Right lung (tissue), 10 donors: ENCODE measurements at places on chromosomes 7 and 10. TPM values are rescaled to one million over a fixed set of nuclear protein-coding genes. Genes with fewer than 3 reads are reported as not detected.

The UCN3 gene
- 1.1 TPM for polyA plus RNA-seq

The GPR26 gene
- polyA plus RNA-seq: not detected

The MUC3A gene
- polyA plus RNA-seq: 0.39 TPM

The NKX6-2 gene
- 7.9 TPM for polyA plus RNA-seq

The LRIT1 gene
- not detected for polyA plus RNA-seq

The EFCAB10 gene
- 5.4 TPM for polyA plus RNA-seq

The UPF2 gene
- polyA plus RNA-seq: 41.6 TPM

The GNAT3 gene
- polyA plus RNA-seq: not detected

The CYP3A5 gene
- polyA plus RNA-seq: 25.8 TPM

The COL13A1 gene
- 49.1 TPM for polyA plus RNA-seq

The ING3 gene
- 49.4 TPM for polyA plus RNA-seq

DNA sequence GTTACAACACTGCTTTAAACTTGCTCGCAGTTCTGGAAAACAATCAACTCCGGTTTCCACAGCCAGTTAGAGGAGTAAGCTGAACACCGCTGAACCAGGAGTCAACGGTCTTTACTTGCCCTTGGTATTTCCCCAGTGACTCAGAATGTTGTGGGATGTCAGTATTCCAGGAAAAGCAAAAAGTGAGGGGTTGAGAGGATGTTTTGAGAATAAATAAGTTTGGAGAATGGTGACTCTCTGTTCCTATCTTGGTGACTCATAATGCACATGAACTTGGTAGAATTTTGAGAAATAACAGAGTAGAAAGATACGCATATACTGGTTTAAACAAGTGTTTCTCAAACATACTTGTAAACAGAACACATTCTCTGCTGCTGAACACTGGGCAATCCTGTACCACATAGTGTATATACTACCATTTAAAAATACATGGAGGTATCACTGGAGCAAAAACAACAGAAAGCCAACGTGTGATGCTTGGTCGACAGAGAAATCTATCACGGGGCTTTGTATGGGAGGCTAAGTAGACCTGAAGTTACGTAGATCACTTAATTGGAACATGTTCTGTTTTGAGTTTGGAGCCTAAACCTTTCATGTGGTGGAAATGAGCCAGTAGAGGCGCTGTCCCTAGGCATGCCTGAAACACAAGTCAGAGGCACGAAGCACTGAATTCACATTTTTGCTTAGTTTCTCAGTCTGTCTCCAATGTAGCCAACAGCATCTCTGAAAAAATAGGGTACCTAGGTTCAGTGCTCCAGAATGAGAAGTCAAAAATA lies 534.3 kb downstream of the PARD3 start:
- no peak for DNase-seq

- DNase-seq: no peak
Measured at GRCh38 chr7:46208635-46209525, 287.8 kb upstream of the IGFBP3 start.

- DNase-seq: no peak
Measured at GRCh38 chr10:129039406-129040370, 427.4 kb upstream of the MGMT start.

DNA sequence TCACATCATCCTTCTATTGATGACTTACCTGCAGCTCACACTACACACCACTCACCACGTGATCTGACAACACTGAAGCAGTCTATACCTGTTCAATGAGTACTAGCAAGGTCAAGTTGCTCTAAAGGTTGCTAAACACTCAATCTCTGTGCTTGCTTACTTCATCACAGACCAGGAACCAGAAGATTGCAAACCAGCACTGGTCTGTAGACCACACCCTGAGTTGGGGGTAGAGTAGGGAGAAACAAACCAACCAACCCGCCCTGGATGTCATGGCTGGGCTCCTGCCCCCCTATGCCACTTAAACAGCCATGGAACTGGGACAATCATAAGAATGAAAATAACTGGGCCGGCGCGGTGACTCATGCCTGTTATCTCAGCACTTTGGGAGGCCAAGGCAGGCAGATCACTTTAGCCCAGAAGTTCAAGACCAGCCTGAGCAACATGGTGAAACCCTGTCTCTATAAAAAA lies 19.6 kb downstream of the DLG5 start:
- no peak for DNase-seq

DNA sequence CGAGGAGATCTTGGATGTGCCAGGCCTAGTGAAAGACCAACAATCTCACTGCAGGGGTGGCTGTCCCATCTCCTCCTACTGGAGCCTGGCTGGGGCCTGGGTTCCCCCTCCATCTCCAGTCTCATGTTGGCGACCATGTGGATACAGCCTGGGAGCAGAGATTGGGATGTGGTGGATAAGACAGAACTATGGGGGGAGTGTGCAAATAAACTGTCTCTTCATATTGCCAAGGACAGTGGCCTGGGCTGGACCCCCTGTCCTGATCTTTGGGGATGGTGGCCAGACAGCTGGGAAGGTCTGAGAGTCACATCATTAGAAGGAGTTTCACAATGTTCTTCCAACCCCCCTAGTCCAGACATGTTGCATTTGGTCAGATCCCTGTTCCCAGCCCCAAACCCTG lies 5.8 kb upstream of the MINDY4 start:
- DNase-seq: peak; percentile 89

GRCh38 chr7:11128498-11128897 lies 154.8 kb downstream of the PHF14 start:
- no peak for DNase-seq

DNA sequence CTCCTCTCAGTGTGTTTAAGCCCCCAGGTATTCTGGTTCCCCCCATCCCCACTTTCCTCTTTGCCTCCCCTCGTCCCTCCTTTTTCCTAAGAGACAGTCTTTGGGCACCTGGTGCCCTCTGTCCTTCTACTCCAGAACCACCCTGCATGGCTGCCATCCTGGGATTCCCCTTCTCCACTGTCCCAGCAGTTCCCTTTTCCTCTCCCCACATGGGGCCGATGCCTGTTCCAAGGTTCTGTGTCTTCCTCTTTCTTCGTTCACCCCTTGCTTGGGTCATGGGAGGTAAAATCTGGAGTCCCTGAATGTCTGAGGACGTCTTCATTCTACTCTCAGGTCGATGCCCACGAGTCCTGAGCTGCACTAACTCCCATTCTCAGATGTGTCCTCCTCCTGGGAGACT lies 120.8 kb downstream of the TAX1BP1 start:
- no peak for DNase-seq

GRCh38 chr10:131177431-131178327 lies 133.8 kb downstream of the TCERG1L start:
- peak; percentile 20 for DNase-seq

DNA sequence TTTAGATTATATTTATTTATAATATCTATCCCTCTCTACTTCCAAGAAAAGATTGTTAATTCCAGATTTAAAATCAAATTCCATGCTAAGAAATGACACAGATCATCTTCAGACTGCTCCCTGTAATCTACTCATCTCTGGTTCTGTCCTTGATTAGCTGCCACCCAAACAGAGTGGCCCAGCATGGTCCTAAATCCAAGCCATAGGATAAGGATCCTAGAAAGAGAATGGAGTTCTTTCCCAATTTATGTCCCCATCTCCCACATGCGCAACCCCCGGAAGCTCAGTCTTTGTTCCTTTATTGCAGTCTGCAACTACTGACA lies 23.4 kb upstream of the HDAC9 start:
- no peak for DNase-seq

GRCh38 chr7:114997487-114998404 lies 75.9 kb downstream of the MDFIC start:
- no peak for DNase-seq

DNA sequence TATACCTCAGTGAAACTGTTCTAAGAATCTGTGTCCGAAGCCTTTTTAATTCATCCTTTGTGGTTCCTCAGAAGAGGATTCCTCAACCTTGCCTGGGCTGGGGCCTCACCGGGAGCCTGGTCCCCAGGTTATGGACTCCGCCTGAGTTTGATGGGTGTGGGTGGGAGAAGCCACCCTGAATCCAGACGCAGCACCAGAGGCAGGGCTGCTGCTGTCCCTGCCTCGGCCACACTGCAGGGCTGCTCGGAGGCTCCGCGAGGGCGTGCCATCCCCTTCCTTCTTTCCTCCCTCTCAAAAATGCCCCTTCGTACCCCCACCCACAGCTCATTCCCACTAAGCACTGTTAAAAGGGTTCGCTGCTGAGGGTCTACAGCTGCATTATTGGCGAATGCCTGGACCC lies 146.3 kb downstream of the ADARB2 start:
- DNase-seq: no peak

DNA sequence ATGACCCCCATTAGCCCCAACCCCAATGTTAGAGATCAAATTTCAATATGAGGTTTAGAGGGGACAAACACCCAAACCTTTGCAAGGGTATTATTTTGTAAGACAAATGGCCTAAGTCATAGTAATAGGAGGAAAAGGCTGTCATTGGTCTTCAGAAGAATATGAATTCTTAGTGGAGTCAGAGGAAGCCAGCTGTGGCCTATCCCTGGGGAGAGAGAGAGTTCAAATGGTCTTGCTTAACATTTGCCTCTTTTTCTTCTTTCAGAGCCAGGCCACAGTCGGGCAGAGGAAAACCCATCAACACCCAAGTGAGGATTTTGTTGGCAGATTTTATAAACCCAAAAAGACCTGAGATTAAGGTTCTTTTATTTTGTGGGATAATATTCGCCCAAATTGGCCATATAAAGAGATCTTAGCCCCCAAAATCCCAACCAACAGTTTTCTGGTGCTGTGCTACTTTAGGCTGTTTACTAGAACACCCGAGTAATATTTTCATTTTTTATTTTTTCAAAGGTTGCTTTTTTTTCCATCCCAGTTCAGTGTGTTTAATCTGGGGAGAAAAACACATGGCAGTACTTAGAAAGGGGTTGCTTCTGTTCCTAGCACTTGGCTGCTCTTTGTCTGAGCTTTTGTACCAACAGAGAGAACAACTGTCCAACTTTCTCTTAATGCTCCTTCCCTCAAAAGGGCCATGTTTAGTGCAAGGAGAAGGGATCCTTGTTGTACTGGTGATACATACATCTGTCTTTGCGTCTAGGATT lies 26.8 kb upstream of the ARMC3 start:
- DNase-seq: no peak

DNA sequence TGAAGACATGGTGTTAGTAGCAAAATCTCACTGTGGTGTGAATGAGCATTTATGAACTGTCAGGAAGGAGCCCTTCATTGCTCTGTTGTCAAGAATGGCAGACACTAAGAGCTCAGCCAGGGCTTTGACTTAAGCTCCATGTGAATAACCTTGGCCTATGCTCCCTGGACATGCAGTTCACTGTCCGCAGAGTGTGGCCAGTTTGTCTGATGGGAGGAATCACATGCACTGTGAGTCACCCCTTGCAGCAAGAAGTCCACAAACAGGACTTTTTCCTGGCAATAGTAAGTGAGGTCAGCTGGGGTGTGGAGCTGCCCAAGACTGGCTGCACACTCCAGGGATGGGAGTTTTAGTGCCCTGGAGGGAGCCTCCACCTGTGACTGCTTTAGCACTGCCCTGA lies 49.5 kb downstream of the ZNF37A start:
- DNase-seq: no peak

DNA sequence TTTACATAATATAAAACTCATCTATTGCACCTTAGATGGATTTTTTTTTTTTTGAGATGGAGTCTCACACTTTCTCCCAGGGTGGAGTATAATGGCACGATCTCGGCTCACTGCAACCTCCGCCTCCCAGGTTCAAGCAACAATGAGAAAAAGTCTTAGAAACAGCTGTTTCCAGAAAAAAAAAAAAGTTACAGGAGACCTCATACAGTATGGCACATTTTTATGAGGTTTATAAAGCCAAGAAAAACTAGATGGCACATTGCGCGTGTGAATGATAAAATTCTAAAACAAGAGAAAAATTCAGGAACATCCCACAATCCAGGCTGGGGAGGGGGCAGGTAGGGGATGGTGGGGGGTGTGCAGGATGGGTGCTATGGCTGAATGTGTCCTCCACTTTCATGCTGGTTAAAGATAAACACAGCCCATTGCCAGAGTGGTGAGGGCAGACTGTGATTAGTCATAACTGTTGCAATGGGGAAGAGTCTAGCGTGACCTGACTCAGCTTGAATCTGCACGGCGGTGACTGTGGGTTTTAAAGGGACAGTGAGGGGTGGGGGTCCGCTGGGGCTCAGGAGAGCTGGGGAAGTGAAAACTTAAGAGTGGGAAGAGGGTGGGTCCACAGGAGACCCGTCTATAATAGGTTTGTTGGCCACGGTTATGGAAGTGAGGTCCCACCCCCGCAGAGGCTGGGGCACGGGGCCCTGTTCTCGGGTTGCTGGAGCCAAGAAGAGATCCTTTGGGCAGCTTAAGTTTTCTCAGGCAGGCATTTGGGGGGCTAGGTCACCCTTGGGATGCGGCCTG lies 11.9 kb upstream of the LRRC27 start:
- DNase-seq: no peak

DNA sequence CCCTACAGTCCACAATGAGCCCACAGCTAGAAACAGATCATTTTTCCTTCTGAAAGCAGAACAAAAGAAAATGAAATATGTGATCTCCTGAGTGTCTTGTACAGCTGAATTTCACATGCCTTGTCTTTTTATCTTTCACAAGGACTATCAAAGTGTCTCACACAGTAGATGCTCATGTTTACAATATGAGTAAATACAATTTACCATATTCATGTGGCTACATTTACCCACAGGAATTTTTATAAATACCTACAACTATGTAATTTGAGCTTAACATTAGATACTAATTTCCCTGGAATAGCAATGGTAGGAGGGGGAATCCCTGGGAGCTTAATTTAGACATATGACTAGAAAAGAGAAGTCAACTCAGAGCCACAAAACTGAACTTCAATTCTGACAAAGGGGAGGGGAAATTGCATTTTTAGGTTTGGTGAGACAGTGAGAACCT lies 186.2 kb downstream of the MACC1 start:
- no peak for DNase-seq

DNA sequence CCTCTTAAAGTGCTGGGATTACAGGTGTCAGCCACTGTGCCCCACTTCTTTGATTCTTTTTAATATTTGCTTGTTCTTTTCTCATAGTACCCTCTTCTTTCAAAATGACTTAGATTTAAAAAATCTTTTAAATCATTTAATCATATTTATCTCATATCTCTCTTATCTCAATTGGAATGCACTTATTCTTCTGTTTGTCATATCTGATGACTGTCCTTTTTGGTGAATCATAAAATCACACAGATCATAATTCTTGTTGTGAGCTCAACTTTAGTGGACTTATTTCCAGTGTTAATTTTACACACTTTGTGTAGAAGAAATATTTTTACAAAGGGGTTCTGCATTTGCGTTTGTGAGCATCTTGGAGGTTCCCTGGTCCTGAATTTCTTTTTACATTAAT lies 220.3 kb upstream of the SLC26A5 start:
- DNase-seq: no peak

DNA sequence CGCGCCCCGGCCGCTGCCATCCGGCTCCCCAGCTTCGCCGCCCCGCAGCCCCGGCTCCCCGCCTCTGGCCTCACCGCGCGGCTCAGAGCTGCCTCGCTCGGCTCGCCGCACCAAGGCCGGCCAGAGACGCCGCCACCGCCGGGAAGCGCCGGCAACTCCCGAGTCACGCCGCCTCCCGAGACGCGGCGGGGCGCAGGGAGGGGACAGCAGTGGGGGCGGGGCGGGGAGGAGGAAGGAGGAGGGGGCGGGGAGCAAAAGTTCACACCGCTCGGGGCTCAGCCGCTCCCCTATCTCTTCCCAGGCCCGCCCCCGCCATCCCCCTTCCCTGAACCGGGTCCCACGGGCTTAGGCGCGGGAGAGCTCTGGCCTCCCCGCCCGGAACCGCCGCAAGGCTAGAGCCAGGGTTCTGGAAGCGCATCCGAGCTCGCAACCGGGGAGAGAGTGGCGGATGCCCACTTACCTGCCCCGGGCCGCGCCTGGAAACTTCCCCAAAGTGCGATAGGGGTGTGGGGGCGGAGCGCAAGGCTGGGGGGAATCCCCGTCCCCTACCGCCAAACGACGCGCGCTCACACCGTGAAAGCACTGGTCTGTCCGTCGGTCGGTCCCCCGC lies 1.0 kb downstream of the CHST15 start:
- DNase-seq: no peak

- DNase-seq: no peak
Measured at GRCh38 chr10:5447611-5448071, 35.3 kb downstream of the NET1 start.
